CD4-positive, alpha-beta T cell treated with Interleukin-2 at 100 ng/mL for 4 hours (primary cell): ENCODE measurements at places on chromosomes 13 and 19.

DNA sequence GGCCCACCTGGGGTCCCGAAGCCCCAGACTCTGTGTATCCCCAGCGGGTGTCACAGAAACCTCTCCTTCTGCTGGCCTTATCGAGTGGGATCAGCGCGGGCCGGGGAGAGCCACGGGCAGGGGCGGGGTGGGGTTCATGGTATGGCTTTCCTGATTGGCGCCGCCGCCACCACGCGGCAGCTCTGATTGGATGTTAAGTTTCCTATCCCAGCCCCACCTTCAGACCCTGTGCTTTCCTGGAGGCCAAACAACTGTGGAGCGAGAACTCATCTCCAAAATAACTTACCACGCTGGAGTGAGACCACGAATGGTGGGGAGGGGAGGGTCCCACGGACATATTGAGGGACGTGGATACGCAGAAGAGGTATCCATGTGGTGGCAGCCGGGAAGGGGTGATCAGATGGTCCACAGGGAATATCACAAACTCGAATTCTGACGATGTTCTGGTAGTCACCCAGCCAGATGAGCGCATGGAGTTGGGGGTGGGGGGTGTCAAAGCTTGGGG lies 1.0 kb upstream of the ICAM5 start:
- DNase-seq, result no peak

DNA sequence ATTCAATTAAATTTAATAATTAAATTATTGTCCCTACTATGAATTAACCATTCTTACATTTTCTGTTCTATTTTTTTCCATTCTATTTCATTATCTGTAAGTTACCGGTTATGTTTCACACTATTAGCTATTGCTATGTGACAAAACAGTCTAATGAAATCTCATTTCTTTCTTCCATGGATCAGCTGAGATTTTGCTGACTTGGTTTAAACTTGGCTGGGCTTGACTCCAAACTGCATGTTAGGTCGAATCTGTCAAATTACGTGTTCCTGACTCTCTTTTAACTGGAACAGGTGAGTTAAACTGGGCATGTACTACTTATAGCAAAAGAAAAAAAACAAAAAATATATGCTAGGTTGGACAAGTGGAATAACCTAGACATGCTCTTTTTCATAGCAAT lies 1464.4 kb downstream of the OLFM4 start:
- no peak for DNase-seq

- DNase-seq, result no peak
These were observed 42.6 kb downstream of the EPS15L1 start for GRCh38 chr19:16429066-16429758.

DNA sequence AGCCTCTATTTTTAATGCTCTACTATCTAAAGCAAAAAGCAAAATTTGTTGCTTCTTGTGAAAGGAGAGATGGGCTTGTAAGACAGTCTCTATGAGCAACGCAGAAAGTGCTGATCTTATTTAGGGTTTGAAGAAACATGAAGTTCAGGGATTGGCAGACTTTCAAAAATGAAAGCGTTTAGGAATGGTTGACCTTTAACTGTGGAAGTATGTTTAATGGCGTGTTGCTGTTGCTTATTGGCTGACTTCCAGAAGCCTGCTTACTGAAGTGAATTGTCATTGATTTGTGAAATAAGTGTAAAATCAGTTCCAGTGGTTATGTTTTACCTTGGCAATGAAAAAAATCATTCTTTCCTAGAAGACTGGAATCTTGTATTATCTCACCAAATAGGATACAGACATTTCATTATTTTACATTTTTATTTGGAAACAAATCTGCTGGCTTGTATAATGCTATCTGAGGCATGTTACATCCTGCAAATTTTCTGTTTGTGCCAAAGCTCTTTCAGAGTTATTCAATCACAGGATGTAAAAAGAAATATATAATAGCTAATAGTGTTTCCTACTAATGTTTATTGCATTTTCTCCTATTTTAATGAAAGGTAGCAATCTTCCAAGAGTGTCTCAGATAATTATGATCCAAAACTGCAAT lies 221.3 kb upstream of the SLITRK6 start:
- DNase-seq, result no peak

DNA sequence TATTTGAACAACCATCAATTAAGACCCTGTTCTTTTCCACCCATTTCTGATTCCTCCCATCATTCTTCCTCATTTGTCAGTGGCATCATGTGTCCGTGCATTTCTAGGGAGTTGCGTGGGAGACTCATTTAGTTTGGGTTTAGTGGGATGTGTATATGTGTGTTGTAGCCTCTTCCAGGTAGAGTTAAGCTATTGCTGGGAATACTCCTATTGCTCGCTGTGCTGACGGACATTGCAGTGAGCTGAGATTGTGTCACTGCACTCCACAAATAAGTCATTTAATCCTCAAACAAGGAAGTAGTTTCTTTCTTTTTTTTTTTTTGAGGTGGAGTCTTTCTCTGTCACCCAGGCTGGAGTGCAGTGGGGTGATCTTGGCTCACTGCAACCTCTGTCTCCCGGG lies 42.2 kb upstream of the RCBTB2 start:
- DNase-seq, result no peak

DNA sequence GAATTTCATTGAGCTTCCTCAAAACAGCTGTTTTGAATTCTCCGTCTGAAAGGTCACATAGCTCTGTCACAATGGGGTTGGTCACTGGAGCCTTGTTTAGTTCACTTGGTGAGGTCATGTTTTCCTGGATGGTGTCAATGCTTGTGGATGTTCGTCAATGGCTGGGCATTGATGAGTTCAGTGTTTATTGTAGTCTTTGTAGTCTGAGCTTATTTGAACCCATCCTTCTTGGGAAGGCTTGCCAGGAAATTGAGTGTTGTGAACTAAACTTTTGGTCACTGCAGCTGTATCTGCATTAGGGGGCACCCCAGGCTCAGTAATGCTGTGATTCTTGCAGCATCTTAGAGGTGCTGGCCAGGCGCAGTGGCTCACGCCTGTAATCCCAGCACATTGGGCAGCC lies 22.0 kb downstream of the BLOC1S3 start:
- no peak for DNase-seq

DNA sequence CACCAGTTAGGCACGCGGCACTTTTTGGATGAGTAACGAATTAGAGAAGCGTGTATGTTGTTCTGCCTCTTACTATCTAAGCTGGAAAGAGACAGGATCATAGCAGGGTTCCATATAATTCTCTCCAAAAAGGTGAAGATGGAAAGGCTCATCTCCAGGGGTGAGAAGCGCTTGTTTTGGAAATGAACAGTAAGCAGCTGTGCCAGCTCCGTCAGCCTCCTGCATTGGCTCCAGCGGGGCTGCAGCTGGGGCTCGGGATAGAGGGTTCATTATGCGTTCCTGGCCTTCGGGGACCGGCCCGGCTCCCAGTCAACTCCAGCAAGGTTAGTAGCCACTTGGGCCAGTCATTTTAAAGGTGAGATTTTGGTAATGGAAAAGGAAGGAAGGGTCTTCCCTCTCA lies 155.5 kb downstream of the COL4A1 start:
- DNase-seq, result no peak

DNA sequence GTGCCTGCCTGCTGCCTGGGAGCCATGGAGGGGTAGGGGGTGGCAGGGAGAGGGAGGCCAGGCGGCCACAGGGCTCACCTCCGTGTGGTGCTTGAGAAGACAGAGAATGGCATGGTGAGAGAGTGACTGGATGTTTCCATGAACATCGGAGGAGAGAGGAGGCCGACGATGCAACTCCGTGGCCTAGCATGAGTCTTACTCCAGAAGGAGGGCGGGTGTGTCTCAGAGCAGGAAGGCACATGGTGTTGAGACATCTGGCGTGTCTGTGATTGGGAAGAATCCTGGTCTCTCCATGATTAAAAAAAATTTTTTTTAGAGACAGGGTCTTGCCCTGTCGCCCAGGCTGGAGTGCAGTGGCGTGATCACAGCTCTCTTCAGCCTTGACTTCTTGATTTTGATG lies 5.1 kb downstream of the IRGC start:
- no peak for DNase-seq

DNA sequence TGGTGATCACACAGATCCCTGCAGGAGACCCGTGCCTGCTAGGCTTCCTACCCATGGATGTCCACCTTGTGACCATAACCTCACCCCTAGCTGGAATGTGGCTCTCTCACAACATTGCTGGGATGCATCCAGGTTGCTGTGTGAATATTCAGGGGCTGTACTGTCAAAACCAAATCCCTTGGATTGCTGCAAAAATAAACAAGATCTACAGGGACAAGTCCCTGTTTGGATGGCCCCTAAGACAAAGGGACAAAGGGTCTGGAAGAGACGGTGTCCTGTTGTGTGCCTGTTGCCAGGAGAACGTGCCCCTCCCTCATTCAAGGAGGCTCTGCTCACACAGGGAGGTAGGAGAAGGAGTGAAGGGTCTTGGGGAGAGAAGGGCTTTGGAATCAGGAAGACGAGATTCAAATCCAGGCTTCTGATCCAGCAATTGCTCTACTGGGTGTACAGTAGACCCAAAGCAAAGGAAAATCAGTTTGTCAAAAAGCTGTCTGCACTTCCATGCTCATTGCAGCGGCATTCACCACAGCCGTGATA lies 89.2 kb upstream of the WASF3 start:
- no peak for DNase-seq

- no peak for DNase-seq
These were observed 247.9 kb downstream of the MYO16 start for GRCh38 chr13:108877300-108877699.

- peak; percentile 78 for DNase-seq
These were observed 77.0 kb downstream of the LRRC63 start for GRCh38 chr13:46288570-46289259.

GRCh38 chr13:50257646-50258045 lies 242.4 kb downstream of the KCNRG start:
- no peak for DNase-seq

- DNase-seq, result no peak
These were observed 205.3 kb downstream of the HS6ST3 start for GRCh38 chr13:96294930-96295881.

- DNase-seq, result no peak
These were observed 164.2 kb downstream of the FOXO1 start for GRCh38 chr13:40502236-40502635.

DNA sequence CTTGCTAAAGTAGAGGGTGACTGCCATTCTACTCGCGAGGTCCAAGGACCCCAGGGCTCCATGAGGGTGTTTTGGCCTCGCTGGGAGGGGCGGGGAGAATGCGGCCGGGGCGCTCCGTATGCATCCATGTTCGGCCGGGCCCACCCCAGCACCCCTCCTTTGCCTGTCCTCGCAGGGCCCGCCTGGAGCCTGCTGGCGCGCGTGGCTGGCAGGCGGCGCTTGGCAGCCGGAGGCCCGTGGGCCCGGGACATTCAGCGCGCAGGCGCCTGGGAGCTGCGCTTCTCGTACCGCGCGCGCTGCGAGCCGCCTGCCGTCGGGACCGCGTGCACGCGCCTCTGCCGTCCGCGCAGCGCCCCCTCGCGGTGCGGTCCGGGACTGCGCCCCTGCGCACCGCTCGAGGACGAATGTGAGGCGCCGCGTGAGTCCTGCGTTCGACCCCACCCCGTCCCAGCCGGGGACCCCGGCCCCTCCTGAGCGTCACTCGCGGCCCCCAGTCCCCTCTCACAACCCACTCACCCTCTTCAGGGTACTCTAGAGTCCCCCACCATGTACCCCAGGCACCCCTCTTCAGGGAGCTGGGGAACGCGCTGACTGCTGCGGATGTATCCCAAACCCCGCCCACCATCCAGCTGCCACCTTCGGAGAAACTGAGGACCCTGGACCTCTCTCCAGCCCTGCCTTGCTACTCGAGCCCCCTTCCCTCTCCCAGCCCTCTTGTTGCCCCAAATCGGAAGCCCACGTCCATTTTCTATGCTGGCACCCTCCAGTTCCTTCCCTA lies 4.1 kb downstream of the DLL3 start:
- peak; percentile 73 for DNase-seq

- DNase-seq, result no peak
These were observed 67.1 kb upstream of the KPNA3 start for GRCh38 chr13:49859560-49859959.

DNA sequence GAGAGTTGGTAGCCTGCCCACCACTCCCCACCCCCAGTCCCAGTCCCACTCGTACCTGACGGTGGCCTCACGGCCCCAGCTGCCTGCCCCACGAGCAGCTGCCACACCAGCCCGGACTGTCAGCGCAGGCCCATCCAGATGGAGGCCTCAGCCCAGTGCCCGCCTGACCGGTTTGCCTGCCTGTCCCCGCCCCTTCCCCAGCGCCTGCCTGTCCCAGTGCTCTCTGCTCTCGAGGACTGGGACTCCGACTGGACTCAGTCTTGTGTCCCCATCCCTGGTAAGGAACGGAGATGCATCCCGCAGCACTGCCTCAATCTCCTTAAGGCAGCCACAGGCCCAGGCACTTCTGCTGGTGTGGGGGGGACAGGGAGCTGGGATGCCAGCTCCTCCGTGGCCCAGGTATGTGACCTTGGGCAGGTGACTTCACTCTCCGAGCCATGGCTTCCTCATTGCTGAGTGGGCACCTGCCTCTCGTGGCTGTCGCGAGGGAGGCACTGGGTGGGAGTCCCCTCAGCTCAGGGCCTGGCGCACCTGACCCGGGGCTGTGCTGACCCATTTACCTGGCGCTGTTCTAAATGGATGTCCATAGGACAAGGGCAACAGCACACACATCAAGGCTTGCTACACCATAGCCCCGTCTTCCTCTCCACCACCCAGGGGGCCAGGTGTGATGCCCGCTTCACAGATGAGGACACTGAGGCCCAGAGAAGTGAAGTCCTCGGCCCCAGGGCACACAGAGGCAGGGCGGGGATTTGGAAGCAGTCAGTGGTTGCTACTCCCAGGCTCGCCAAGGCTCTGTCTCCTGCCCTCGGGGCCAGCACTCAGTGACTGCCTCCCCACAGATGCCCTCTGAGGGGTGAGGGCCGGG lies at the start of gene NKPD1:
Gene NKPD1 (minus strand): TSS at position 113 of the 868 bp plus-strand sequence. CDS start 832 bp downstream, outside the sequence.
- DNase-seq, result no peak

DNA sequence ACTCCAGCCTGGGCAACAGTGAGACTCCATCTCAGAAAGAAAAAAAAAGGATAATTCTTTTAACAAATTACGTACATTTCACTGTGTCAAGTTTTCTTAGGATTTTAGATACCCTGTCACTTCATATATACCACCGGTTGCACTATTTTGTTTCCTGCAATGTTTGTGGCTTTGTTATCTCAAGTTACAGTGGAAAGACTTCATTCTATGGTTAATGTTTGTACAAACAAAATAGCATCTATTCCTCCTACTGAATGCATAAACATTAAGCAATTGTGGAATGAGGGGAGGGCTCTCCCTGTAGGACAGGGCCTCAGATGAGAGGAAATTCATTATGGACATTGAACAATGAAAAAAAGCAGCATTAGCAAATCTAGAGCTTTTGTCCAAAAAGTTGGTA lies 120.1 kb downstream of the DNAJC3 start:
- no peak for DNase-seq

GRCh38 chr19:46860846-46861690 lies at the start of gene ARHGAP35:
TSS of gene ARHGAP35 (plus strand) at chr19:46860997. CDS start at chr19:46918676, 57,679 bp downstream.
- DNase-seq, result peak; percentile 82

DNA sequence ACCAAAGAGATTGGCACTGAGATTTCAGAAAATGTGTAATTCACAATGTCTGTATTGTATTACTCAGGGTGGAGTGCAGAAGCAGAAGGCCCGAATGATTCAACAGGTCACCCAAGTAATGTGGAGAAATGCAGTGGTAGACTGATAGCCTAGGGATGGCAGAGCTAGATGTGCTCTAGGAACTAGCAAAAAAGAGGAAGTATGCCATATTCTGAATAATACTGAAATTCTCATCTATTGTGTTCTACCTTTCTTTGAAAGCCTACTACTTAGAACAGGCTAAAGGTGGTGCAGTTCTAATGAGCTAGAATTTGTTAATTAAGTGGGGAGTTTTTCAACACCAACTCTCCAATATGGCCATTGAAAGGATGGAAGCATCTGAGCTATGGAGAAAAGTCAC lies 1449.8 kb upstream of the MIR17HG start:
- no peak for DNase-seq
